ENCODE measurements at places on chromosomes 4 and X. TPM values are rescaled to one million over a fixed set of nuclear protein-coding genes. Genes with fewer than 3 reads are reported as not detected.

- H3K27me3 ChIP-seq = no peaks in the 10 kb centered on the region
- peak; percentile 89 for DNase-seq
- no peaks in the 10 kb centered on the region for H3K4me1 ChIP-seq
- no peaks in the 10 kb centered on the region for H3K36me3 ChIP-seq
- peak within 1 kb of the TSS; percentile 47 for H3K27ac ChIP-seq
Observed at GRCh38 chrX:37846934-37847732, at the start of gene DYNLT3. Gene DYNLT3, minus strand, starts transcription at chrX:37847571. Its CDS starts 61 bp downstream, at chrX:37847510.

GRCh38 chr4:150082241-150082640 is 4.0 kb downstream of the DCLK2 start:
- H3K27ac ChIP-seq = no peak overlapping the region
- H3K4me3 ChIP-seq = no peak overlapping the region
- no peaks in the 10 kb centered on the region for H3K27me3 ChIP-seq
- peaks cover 8% of the 10 kb centered on the region for H3K4me1 ChIP-seq
- no peaks in the 10 kb centered on the region for H3K36me3 ChIP-seq

DNA sequence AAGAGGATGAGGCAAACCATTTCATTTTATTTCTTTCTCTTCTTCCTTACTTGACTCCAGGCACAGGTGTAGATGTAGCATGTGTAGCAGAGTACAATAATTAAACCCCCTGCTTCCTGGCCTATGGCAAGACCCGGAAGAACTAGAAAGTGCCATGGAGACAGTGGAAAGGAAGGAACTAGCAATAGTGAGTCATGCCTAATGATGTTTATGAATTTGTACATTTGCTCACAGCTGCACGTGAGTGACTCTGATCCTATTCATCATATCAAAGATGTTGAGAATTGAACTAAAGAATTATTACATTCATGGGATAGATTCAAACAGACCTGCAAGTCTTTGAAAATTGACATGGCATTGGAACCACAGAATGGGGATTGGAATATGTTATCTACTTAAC is 2233.9 kb upstream of the TENM3 start:
- no peaks in the 10 kb centered on the region for H3K27me3 ChIP-seq
- H3K4me3 ChIP-seq = no peak overlapping the region
- H3K36me3 ChIP-seq = no peaks in the 10 kb centered on the region
- no peak overlapping the region for H3K27ac ChIP-seq
- DNase-seq = no peak
- no peaks in the 10 kb centered on the region for H3K4me1 ChIP-seq

- no peak overlapping the region for H3K4me3 ChIP-seq
- H3K27me3 ChIP-seq = no peaks in the 10 kb centered on the region
- H3K4me1 ChIP-seq = no peaks in the 10 kb centered on the region
Observed at GRCh38 chrX:153884136-153884535, 1.8 kb downstream of the L1CAM start.

- no peak overlapping the region for H3K27ac ChIP-seq
- H3K4me3 ChIP-seq = no peak overlapping the region
- H3K36me3 ChIP-seq = no peaks in the 10 kb centered on the region
- no peak for DNase-seq
- H3K4me1 ChIP-seq = no peaks in the 10 kb centered on the region
Observed at GRCh38 chrX:67094061-67094460, 449.8 kb upstream of the AR start.

DNA sequence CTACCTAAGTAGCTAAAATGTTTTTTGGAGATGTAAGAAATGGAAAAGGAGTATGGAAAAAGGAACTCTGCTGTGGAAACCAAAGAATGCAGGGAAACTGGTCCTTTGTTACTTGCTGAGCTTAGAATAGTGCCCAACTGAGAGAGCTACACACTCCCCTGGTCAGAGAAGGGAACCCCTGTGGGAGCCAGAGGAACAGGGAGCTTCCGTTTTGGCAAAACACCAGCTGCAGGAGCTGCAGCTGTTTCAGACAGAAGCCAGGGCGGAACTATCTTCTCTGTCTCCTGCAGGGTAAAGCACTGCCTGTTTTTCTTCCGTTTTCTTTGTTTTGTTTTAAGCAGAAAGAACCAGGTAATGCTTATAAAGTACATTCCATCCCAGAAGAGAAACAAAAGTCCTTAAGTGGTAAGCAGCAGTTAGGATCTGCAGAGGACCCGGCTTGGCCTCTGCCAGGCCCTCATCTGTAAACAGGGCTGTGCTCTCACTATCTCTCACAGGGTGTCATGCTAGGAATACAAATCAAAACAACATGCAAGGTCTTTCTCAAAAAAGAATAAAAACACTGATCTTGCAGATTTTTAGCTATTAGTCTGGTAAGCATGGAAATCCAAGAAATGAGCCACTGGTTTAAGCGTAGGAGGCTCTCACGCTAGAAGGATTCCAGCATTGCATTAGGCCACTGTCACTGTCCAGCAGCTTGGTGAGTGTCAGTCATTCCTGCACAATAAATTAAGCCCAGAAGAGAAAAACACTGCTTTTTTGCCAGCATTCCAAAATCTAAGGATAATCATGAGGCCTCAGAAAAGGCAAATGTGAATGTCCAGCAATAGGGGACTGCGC is 76.1 kb downstream of the CHST7 start:
- no peaks in the 10 kb centered on the region for H3K27me3 ChIP-seq
- H3K4me1 ChIP-seq = no peaks in the 10 kb centered on the region
- H3K36me3 ChIP-seq = no peaks in the 10 kb centered on the region
- H3K4me3 ChIP-seq = no peak overlapping the region
- no peak overlapping the region for H3K27ac ChIP-seq
- peak; percentile 63 for DNase-seq

DNA sequence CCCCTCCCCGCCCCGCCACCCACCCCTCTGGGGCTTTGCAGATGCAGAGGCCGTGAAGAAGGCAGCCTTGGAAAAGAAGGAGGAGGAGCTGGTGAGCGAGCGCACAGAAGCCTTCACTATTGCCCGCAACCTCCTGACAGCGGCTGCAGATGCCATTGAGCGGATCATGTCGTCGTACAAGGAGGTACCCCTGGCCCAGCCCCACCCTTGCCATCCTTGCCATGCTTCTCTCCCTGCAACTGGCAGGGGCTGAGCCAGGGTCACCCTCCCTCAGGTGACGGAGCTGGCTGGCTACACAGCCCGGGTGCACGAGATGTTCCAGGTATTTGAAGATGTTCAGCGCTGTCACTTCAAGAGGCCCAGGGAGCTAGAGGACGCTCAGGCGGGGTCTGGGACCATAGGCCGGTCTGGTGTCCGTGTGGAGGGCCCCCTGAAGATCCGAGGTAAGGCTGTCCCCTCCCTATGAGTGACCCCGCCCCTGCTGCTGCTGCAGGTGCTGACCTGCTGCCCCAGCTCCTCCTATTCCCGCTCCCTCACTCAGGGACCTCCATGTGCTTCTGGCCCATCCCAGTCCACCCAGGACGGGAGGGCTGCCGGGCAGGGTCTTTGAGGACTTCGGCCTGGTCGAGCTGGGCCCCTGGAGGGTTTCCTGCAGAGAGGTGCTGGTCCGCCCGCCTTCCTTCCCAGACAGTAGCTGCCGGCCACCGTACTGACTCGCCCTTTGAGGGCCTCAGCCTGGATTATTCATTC is 11.6 kb downstream of the ABCD1 start:
- no peaks in the 10 kb centered on the region for H3K36me3 ChIP-seq
- H3K27ac ChIP-seq = no peak overlapping the region
- DNase-seq = no peak
- H3K27me3 ChIP-seq = no peaks in the 10 kb centered on the region

- H3K4me3 ChIP-seq = peak within 1 kb of the TSS; percentile 48
- no peaks in the 10 kb centered on the region for H3K27me3 ChIP-seq
- no peak within 1 kb of the TSS for H3K27ac ChIP-seq
- H3K4me1 ChIP-seq = no peaks in the 10 kb centered on the region
- H3K36me3 ChIP-seq = no peaks in the 10 kb centered on the region
Observed at GRCh38 chr4:76897536-76898384, at the start of gene SOWAHB. Gene SOWAHB, minus strand, starts transcription at chr4:76898144. Its CDS starts 295 bp downstream, at chr4:76897849.

- no peaks in the 10 kb centered on the region for H3K36me3 ChIP-seq
- H3K27me3 ChIP-seq = no peaks in the 10 kb centered on the region
- H3K4me1 ChIP-seq = no peaks in the 10 kb centered on the region
- no peak overlapping the region for H3K4me3 ChIP-seq
- DNase-seq = no peak
- H3K27ac ChIP-seq = no peak overlapping the region
Observed at GRCh38 chr4:88567591-88567990, 24.7 kb upstream of the HERC3 start.

DNA sequence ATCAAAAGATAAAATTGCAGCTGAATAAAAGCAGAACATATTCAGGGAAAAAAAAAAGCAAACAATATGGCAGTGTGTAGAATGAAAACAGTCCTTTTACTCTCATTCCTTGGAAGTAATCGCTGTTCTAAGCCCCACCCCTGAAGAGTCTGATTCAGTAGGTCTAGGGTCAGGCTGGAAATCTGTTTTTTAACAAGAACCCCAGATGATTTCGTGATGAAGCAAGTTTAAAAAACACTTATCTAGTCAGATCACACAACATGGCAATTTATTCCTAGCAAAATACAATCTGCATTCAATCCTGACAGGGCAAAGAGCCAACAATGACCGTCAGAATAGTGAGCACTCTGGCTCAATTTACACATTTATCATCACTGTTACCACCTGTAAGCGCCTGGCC is 16.1 kb downstream of the FAM120C start:
- no peak for DNase-seq
- H3K4me1 ChIP-seq = no peaks in the 10 kb centered on the region
- H3K27me3 ChIP-seq = no peaks in the 10 kb centered on the region

- H3K27me3 ChIP-seq = no peaks in the 10 kb centered on the region
- no peak overlapping the region for H3K27ac ChIP-seq
- no peaks in the 10 kb centered on the region for H3K4me1 ChIP-seq
Observed at GRCh38 chr4:6307891-6308290, 38.2 kb downstream of the WFS1 start.

Gene CCSER1
- 9.5 TPM for total RNA-seq

Gene MAGEE1
- 6.1 TPM for total RNA-seq

Gene BEX5
- total RNA-seq = 7.7 TPM

Gene TRMT44
- 18.1 TPM for total RNA-seq

Gene GLRB
- total RNA-seq = 7.7 TPM

Gene RBM47
- 33.5 TPM for total RNA-seq

Gene TLR8
- total RNA-seq = 7.0 TPM

Gene DCAF12L2
- total RNA-seq = not detected
